ENCODE measurements at places on chromosomes 1 and 21. TPM values are rescaled to one million over a fixed set of nuclear protein-coding genes. Genes with fewer than 3 reads are reported as not detected.

Gene LCE2B
- not detected for total RNA-seq

Gene PKP1
- under 0.01 TPM for total RNA-seq

Gene FCRL4
- not detected for total RNA-seq

Gene ZBTB8A
- 10.6 TPM for total RNA-seq

Gene RPRD2
- total RNA-seq: 13.3 TPM

Gene B3GALT5
- under 0.01 TPM for total RNA-seq

Gene CYP4A22
- not detected for total RNA-seq

Gene LHX4
- total RNA-seq: not detected

Gene ABCA4
- total RNA-seq: under 0.01 TPM

Gene RASSF5
- total RNA-seq: 0.59 TPM

Gene FAM72D
- under 0.01 TPM for total RNA-seq

Gene MEGF6
- total RNA-seq: 61.9 TPM

Gene PIK3CD
- total RNA-seq: 12.7 TPM

Gene GCSAML
- total RNA-seq: not detected

Gene CXADR
- total RNA-seq: 0.36 TPM

Gene AGMAT
- 2.2 TPM for total RNA-seq

Gene ZFYVE9
- total RNA-seq: 38.0 TPM

Gene KRTAP11-1
- total RNA-seq: not detected

Gene RBP7
- total RNA-seq: not detected

Gene MFSD2A
- 3.6 TPM for total RNA-seq

Gene VWA5B1
- not detected for total RNA-seq

Gene VSIG8
- total RNA-seq: not detected

Gene TRIM46
- 3.3 TPM for total RNA-seq

Gene DCST1
- total RNA-seq: not detected

Gene LAMB3
- total RNA-seq: 9.7 TPM

Gene LCE1C
- total RNA-seq: not detected

Gene DNAJC8
- 63.4 TPM for total RNA-seq

Gene AUNIP
- 0.88 TPM for total RNA-seq

Gene HSD3B2
- not detected for total RNA-seq

Gene ROR1
- total RNA-seq: 46.9 TPM

Gene TNNI3K
- 0.72 TPM for total RNA-seq

Gene SMIM11
- total RNA-seq: 18.5 TPM

Gene SPRR2F
- not detected for total RNA-seq

Gene TINAGL1
- 50.3 TPM for total RNA-seq

Gene GSTM5
- 2.1 TPM for total RNA-seq

Gene SPRR2G
- total RNA-seq: not detected

Gene MASP2
- not detected for total RNA-seq

Gene AKNAD1
- total RNA-seq: not detected

Gene SMCP
- not detected for total RNA-seq

Gene AADACL3
- not detected for total RNA-seq

Gene KHDRBS1
- 53.9 TPM for total RNA-seq

Gene HJV
- not detected for total RNA-seq

Gene NUDT4B
- 75.6 TPM for total RNA-seq

Gene SYCP1
- not detected for total RNA-seq

Gene DDR2
- total RNA-seq: 384 TPM

Gene VWA1
- 4.3 TPM for total RNA-seq

Gene HECTD3
- 26.1 TPM for total RNA-seq

Gene XKR8
- total RNA-seq: 12.7 TPM

Gene GJA4
- total RNA-seq: not detected

Gene FCAMR
- not detected for total RNA-seq

Gene FAM43B
- total RNA-seq: under 0.01 TPM

Gene FAM110D
- total RNA-seq: not detected

Gene UMODL1
- total RNA-seq: not detected

Gene PROX1
- under 0.01 TPM for total RNA-seq

Data from osteoblast (primary cell).